MG63 (cell line): ENCODE measurements at places on chromosomes 3 and 15.

- DNase-seq: no peak
Observed at GRCh38 chr3:171541181-171541580, 81.0 kb upstream of the TNIK start.

GRCh38 chr15:52060501-52060900 lies 41.5 kb downstream of the MAPK6 start:
- DNase-seq: no peak

- no peak for DNase-seq
Observed at GRCh38 chr15:40079456-40079855, 29.2 kb downstream of the BMF start.

DNA sequence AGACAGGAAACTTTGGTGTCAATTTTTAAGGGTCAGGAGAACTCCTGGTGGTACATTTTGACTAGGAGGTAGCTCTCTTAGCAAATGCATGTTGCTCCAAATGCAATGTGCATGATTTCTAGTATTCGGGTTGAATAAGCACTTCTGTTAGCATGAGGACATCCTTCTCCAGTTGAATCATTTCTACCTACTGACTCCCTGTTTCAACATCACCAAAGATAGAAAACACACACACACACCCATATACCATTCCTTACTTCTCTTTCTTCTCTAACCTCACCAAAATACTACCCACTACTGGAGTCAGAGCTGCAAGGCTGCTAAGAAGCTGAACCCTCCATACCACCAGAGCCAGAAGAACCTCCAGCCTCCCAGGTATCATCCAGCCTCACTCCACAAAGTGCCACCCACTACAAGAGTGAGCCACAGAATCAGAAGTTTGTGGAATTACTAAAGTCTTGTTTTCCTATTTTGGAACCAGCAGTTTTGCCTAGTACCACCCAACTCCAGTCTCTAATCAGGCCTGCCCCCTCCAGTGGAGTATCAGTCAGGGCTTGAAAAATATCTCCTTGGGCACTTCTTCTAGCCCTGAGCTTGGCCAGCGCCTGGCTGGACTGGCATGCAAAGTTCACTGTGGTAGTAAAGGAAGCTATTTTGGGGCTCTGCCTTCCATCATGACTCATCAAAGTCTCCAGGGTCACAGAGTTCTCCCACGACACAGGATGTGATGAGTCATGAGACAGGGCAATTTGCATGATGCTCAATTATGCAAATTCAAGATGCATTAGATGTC lies 110.3 kb downstream of the CYP19A1 start:
- DNase-seq: peak; percentile 85

DNA sequence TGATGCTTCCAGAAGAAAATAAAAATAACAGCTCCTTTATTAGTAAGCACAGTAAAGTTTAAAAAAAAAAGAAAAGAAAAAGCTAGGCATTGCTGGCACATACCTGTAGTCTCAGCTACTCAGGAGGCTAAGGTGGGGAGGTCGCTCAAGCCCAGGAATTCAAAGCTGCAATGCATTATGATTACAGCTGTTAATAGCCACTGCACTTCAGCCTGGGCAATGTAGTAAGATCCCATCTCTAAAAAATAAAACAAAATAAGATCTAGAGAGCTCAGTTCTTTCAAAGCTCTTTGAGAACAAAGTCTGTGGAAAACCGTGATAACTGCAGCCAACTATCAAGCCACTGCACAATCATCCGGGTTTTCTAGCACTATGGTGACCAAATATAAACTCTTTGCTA lies 212.2 kb downstream of the ZMAT3 start:
- DNase-seq: no peak

- DNase-seq: no peak
Observed at GRCh38 chr3:8296461-8296860, 205.2 kb upstream of the LMCD1 start.

- no peak for DNase-seq
Observed at GRCh38 chr3:142385078-142385477, 62.8 kb downstream of the XRN1 start.

GRCh38 chr3:30940740-30941139 lies 46.3 kb upstream of the GADL1 start:
- DNase-seq: no peak

GRCh38 chr3:99875581-99875928 lies 57.9 kb downstream of the CMSS1 start:
- DNase-seq: no peak

- no peak for DNase-seq
Observed at GRCh38 chr3:10997196-10997595, 4.6 kb downstream of the SLC6A1 start.

- no peak for DNase-seq
Observed at GRCh38 chr3:122694966-122695365, 14.3 kb downstream of the PARP14 start.

DNA sequence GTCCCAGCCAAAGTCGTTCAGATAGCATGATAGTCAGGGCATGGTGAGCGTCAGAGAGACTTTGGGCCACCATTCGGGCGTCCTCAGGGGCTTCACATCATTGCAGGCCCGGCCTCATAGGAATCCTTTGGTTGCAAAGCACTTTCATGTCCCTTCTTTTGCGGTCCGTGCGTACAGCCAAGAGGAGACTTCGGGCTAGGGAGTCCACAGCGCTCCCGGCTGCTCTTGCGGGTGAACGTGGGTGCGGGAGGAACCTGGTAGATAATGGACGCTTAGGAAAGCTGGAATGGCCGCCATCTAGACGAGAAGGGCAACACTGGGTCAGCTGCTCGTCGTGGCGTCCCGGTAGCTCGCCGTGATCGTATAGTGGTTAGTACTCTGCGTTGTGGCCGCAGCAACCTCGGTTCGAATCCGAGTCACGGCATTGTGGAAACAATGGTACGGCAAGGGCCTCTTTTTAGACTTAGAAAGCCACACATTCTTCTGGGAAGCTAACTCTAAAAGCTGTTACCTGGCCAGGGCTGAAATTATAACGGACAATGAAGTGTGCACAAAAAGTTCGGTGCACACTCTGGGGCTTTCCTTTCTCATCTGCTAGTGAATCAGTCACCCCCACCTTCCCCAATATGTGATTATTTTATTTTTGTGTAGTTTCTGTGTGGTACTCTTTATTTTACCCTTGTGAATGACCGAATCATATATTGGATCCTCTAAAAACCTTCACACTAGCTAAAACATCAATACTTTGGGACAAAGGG lies 13.2 kb upstream of the SHF start:
- peak; percentile 82 for DNase-seq

DNA sequence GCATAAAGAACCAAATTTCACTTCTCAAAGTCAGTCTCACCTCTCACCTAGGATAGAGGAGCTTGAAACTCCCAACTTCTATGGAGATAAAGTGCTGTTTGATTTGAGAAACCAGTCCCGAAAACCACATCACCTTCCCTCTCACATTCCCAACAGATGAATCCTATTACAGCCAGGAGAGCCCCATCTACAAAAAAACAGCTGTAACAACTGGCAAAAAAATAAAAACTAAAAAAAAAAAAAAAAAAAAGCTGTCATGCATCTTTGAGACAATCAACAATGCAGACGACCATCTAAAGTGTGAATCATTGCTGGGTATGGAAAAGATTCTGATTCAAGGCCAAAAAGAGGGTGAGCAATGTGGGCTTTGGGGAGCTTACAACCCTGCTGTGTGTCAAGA lies 23.8 kb downstream of the HOMER2 start:
- no peak for DNase-seq

- DNase-seq: no peak
Observed at GRCh38 chr3:183797996-183798395, 27.4 kb downstream of the MAP6D1 start.
